ENCODE measurements at places on chromosomes 5 and 9.

GRCh38 chr5:35540002-35540401, 77.7 kb upstream of the SPEF2 start:
- no peak for DNase-seq

DNA sequence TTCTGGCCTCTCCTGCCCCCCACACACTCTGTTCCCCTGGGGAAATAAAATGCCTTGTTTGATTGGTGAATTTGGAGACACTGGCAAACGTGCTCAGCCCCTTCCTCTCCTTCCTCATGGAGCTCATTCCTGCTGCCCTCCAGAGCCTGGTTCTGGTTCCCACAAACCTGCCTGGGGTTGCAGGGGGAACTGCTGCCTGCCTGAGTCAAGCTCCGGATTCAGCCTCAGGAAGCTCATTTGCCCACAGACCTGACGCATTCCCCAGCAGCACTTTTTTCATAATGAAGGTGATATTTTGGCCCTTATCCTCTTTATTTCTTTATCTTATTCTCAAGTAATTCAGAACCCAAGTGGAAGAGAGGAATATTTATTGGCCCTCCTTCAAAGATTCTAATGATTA, 140.5 kb downstream of the TTLL11 start:
- DNase-seq: no peak

- DNase-seq: no peak
Observed at GRCh38 chr5:775961-776861, 8.3 kb downstream of the ZDHHC11B start.

DNA sequence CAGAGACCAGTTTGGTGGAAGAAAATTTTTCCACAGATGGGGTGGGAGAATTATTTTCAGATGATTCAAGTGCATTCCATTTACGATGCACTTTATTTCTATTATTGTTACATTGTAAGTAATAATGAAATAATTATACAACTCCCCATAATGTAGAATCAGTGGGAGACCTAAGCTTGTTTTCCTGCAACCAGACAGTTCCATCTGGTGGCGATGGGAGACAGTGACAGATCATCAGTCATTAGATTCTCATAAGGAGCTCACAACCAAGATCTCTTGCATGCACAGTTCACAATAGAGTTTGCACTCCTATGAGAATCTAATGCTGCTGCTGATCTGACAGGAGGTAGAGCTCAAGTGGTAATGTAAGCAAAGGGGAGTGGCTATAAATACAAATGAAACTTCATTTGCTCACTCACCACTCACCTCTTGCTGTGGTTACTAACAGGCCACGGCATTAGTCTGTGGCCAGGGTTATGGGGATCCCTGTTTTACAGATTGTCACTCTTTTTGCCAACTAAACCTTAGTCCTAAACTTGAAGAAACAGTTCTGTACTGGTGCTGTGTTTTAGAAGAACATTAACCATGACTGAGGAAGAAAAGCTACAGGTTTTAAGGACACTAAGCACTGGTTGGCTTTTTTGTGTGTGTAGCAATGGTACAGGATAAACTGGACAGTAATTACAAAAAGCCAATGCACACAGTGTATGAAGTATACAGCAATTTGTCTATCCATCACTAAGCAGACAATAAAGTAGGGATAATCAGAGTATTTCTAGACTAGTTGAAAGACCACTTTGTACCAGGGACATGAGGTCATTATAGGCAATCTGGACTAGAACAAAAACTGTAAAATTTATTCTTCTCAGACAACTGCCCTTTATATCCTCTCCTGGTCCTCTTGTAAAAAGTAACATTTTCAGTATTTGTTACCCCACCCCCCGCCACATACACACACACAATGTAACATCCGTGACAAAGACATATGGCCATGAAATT, 9.9 kb downstream of the TMEM232 start:
- DNase-seq: no peak

GRCh38 chr9:36317766-36318165, 59.5 kb upstream of the GNE start:
- DNase-seq: no peak

DNA sequence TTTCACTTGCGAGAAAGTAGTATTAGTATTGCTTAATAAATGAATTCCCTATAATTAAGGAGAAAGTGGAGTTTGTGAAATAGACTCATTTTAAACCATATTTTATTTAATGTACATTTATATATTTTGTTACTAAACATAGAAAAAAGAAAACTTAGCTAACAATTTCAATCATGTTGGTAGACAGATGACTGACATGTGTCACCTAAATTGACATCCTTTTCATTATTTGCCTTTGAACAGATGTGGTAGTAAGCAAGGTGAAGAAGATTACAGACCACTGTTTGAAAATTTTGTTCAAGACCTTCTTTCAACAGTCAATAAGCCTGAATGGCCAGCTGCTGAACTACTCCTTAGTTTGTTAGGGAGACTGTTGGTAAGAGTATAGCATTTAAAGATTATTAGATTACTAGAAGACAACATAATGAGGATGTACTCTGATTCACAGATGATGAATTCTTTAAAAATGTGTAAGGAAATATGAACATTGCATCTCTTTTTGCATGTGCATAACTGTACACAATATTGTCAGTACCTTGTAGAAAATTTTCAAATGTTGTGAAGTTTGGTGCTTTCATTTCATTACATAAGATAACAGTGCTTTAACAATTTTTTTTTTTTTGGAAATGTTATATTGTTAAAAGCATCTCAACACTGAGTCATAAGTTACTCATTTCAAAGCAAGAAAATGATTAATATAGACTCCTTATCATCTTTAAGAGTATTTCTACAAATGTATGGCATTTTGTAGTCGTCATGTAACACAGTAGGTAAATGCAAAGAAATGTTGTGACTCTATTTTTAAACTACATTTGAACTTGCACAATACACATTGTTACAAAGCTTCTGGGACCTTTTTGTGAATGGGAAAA, 139.5 kb downstream of the NIPBL start:
- no peak for DNase-seq

GRCh38 chr5:88287302-88287701, 18.7 kb upstream of the TMEM161B start:
- no peak for DNase-seq

DNA sequence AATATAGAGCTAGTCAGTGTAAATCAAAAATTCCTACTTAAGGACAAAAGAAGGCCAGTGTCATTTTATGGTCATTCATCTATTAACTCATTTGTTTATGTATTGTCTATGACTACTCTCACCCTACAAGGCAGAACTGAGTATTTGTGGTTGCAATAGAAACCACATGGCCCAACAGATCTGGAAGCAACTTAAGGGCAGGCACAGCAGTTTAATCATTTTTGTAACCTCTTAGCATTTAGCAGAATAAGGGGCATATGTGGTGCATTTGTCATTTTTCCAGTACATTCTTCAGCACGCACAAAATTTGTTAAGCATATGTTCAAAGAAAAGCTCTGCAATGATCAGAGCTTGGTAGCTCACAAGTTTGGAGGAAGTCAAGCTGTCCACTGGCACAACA, 1.1 kb downstream of the FKBP15 start:
- no peak for DNase-seq

DNA sequence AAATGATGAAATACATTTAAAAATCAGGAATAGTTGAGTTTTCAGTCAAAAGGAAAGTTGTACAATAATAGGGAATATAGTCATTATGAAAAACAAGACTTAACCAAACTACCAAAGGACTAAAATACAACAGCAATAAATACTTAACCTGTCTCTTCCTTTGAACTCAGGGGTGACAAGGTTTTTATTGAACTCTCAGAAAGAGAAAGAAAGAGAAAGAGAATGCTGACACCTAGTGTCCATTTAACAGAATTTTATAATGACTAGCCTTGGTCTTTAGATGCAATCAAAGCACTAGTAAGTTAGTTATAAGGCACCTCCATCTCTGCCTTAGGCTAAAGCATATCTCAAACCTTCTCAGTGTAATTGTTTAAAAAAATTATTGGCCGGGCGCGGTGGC, 47.5 kb downstream of the UIMC1 start:
- no peak for DNase-seq

GRCh38 chr9:2780326-2780725, 63.0 kb downstream of the KCNV2 start:
- no peak for DNase-seq

GRCh38 chr5:41960481-41960880, 35.4 kb downstream of the FBXO4 start:
- DNase-seq: no peak

DNA sequence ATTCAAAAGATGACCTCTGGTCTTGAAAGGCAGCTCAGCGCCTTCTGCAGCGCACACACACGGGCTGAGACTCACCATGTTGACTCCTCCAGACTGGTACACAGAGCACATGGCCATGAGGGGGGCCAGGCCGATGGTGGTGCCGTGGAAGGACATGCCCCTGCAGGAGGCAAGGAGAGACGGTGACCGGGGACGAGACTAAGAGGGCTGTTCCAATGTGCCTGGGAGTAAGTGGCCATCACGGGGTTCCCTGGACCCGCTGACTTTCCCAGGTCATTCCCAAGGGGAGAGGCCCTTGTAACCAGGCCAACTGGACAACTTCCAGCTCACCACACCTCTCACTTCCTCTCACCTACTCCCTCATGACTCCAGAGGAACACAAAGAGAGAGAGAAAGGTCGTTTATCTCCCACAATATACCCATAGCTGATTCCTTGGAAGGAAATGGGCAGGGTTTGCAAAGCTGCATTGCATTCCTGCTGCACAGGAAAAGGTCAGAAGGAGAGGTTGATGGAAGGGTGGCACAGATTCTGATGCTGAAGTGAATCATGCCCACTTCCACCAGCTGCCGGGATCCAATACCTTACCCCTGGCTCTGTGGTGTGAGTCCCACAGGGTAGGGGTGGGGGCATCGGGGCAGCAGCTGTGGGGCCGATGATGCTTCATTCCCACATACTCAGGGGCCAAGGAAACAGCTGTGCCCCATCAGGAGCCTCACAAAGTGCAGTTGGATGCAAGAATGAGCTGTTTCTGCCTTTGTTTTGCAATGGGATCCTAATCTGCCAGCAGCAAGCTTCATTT, 47.2 kb downstream of the NIPAL4 start:
- peak; percentile 53 for DNase-seq

GRCh38 chr5:92378966-92379611, 996.0 kb upstream of the ARRDC3 start:
- no peak for DNase-seq

DNA sequence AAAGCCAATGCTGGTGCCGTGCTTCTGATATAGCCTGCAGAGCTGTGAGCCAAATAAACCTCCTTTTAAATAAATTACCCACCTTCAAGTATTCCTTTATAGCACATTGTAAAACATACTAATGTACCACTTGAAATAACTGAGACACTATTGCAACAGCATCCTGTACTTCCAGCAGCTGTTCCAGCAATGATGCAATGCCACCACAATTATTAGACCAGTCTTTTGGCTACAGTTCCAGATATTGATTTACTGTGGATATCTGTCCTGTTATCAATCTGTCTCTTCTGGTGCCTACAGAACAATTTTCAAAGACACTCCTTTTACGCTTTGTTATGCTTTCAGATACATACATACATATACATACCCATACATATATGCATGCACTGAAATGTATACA, 567.9 kb downstream of the TAF11L14 start:
- no peak for DNase-seq

DNA sequence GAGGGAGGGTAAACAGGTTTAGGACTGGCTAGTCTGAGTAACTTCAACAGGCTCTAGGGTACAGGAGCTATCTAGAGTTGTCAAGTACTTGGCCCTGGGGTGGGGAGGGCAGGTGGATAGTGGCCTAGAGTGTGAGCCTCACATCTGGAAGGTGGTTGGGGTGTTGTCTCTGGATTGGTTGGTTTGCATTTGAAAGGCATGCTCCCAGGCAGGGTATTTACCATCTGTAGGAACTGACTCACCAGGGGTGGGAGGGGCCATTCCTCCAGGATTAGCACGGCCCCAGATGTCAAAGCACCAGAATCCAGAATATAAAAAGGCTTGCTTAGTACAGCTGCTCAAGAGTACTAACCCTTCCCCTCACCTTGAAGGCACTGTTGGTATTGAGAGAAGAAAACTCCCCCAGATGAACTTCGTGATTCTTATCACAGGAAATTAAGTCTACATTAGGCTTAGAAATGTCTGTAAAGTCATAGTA, 193.3 kb downstream of the NTRK2 start:
- peak; percentile 35 for DNase-seq

GRCh38 chr9:95434116-95435073, 82.4 kb downstream of the PTCH1 start:
- DNase-seq: no peak

- no peak for DNase-seq
Observed at GRCh38 chr5:154575546-154576428, 97.8 kb upstream of the HAND1 start.

DNA sequence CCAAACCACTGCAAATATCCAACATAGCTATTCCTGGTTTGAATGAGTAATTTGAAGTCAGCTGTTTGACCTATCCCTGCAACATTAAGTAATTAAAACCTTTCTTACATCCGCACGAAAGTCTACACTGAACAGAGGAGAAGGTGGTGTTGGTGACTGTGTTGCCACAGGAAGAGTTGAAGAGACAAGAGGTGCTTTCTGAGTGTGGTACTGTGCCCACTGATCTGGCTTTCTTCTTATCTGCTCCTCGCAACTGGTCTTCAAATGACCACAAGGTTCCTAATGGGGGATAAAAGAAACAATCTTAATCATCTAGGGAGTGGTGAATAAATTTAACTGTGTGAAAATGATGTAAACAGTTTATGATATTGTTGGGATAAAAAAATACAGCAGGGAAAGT, 29.4 kb upstream of the PDCL start:
- DNase-seq: no peak

GRCh38 chr9:83972286-83972685, 7.7 kb downstream of the HNRNPK start:
- no peak for DNase-seq

DNA sequence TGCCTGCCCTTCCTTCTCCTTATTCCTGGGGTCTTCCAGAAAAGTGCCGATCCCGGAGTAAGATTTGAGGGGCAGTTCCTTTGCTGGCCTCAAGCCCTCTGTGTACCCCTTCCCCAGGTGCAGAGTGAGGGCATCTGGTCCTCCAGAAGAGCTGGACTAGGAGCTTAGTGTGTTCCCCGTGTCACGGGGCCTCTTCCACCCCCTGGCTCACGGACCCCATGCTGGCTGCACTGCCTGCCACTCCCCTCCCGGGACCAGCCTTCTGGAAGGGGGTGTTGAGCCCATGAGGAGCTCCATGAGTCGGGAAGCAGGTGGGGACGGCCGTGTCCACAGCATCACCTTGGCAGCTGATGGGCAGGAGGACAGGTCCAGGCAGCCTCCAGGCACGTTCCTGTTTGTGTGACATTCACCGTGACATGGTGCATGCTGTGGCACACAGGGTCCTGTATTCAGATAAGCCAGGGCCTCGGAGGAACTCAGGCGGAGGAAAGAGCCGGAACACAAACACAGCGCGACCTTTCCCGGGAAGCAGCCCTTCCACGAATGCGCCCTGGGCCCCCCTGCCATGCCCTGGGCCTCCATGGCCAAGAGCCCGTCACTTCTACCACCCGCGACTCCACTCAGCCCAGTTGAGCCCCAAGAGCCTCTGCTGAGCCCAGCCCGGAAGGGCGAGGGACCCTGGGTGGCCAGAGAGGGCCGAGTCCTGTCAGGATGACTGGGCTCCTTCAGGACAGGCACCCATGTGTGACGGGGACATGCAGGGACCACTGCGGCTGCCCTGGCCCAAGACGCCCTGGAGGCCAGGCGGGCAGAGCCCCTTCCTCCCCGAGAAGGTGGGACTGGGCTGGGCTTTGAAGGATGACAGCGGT, 5.9 kb upstream of the LCN1 start:
- DNase-seq: no peak

- no peak for DNase-seq
Observed at GRCh38 chr5:28296254-28297013, 1258.0 kb upstream of the CDH9 start.

Measured in pulmonary artery endothelial cell (primary cell).